ENCODE measurements at places on chromosomes 3 and 15.

- no peak for DNase-seq
Observed at GRCh38 chr3:121821421-121822199, 13.2 kb downstream of the IQCB1 start.

DNA sequence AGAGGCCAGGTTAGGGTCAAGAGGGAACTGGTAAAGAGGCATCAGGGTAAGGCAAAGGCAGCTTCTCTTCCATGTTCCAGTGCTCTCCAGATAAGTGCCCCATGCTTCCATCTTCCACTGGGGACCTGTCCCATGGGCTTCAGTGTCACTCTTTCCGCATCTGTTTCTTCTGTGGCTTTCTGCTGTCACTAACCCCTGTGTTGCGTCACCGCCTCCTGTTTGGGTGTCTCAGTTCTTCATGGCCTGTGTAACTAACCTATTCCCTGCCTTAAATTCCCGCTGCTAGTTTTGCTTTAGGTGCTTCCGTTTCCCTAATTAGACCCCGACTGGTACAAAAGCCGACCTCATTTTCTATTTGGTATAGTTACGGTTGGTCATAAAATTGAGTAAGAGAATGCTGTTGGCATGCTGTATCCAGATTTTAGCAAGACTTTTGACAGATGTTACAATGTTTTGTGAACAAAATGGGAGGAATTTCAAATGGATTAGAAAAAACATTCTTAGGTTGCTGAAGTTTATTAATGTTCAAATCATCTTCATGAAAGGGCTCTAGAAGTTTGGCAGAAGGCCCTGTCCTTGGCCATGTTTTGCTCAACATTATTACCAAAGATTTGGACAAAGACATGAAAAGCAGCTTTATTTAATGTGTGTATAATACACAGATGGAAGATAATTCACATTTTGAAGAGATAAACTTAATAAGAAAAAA, 245.3 kb downstream of the BBX start:
- DNase-seq, result no peak

DNA sequence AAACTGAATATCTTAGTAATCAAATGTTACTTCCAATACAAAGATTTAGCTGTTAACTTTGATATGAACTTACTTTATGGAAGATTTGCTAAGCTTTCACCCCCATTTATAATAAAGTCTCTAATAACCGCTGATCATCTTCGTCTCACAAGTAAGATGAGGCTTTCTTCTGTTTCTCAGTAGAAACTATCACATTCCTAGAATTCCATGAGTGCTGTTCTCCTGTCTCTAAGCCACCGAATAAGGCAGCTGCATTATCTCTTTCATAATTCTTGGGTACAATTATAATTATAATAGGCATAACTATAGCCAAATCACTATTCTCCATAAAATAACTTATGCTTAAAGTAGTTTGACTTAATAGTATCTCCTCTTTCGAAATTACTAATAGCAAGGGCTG, 18.3 kb upstream of the SETMAR start:
- no peak for DNase-seq

DNA sequence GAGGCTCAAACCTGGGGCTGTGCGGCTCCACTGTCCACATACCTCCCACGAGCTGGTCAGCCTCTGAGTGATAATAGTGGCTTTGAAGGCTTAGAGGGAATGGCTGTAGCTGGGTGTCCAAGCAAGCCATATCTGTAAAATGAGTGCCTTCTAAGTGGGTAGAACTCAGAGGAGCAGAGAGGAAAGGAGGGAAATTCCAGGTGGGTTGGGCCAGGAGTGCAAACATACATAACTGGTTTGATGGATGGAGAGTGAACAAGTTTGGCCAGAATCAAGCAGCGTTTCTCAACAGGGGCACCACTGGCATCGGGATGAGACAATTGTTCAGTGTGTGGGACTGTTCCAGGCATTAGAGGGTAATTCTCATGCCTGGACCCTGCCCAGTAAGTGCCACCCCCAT, 91.1 kb downstream of the ASB7 start:
- DNase-seq, result no peak

GRCh38 chr15:61188168-61188567, 40.9 kb downstream of the RORA start:
- no peak for DNase-seq

DNA sequence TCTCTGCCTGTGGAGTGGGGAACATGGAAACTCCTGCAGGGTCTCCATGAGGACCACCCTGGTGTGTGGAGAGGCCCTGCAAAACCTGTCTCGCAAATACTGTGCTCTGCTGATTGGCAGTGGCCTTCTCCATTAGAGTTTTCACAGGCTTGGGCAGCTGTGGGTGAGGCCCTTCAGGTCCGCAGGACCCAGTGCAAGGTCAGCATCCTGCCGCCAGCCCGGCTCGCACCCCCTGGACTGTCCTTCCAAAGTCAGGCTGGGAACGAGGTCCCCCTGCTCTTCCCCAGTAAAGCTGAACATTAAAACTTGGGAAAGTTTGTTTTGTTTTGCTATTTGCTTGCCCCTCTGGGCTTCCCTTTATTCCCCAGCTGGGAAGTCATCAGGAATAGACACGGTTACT, 85.0 kb upstream of the PLXNA1 start:
- DNase-seq, result no peak

DNA sequence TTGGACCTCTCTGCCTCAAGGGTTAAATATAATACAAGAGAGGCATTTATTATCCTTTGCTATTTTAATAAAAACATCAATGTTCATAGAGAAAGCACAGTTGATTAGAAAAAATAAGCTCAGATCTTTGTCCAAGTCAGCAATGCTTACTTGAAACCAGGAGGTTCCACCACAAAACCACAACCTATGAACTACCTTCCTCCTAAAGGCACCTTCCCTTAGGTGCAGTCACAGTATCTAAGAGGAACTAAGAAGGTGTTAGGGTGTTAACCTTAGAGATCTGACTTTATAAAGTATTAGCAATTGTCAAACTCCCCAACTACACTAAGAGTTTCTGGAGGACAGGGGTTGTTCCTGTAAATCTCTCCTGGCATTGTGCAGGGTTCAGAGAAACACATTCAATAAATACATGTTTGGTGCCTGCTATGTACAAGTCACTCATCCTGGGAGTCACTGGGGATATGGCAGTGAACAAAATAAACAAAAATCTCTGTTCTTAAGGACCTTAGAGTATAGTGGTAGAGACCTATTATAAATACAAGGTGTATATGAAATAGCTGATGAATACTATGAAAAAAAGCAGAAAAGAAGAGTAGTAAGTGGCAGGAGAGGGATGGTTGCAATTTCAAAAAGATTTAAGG, 208.6 kb downstream of the NFKBIZ start:
- DNase-seq, result no peak

GRCh38 chr15:90344662-90345061, 7.4 kb upstream of the ZNF774 start:
- DNase-seq, result no peak

DNA sequence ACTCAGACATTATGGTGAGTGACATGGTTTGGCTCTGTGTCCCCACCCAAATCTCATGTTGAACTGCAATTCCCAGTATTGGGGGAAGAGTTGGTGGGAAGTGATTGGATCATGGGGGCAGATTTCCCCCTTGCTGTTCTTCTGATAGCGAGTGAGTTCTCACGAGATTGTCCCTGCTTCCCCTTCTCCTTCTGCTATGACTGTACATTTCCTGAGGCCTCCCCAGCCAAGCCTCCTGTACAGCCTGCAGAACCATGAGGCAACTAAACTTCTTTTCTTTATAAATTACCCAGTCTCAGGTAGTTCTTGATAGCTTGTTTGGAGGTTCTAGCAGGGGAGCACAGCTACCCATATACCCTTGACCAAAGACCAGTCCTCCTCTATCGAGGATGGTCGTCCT, 45.9 kb downstream of the ADAM10 start:
- DNase-seq, result no peak

- no peak for DNase-seq
Observed at GRCh38 chr3:23383875-23384274, 180.7 kb downstream of the UBE2E2 start.

GRCh38 chr3:160870327-160870726, 114.3 kb downstream of the PPM1L start:
- DNase-seq, result no peak

GRCh38 chr3:171748064-171748924, 62.0 kb downstream of the PLD1 start:
- no peak for DNase-seq

GRCh38 chr3:45994419-45995235, 997 bp downstream of the FYCO1 start:
- DNase-seq, result no peak

GRCh38 chr3:61154457-61155198, 96.6 kb downstream of the FHIT start:
- DNase-seq, result no peak

DNA sequence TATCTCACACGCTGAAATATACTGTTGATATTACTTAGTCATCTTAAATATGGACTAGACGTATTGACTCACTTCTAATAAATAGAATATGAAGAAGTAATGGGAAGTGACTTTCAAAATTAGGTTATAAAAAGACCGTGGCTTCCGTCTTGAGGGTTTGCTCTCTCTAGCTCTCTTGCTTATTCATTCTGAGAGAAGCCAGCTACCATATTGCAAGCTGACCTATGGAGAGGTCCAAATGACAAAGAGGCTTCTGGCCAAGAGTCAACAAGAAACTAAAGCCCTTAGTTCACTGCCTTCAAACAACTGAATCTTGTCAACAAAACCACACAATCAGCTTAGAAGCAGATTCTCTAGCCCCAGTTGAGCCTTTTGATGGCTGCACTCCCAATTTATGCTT, 46.1 kb downstream of the SLC9C1 start:
- no peak for DNase-seq

DNA sequence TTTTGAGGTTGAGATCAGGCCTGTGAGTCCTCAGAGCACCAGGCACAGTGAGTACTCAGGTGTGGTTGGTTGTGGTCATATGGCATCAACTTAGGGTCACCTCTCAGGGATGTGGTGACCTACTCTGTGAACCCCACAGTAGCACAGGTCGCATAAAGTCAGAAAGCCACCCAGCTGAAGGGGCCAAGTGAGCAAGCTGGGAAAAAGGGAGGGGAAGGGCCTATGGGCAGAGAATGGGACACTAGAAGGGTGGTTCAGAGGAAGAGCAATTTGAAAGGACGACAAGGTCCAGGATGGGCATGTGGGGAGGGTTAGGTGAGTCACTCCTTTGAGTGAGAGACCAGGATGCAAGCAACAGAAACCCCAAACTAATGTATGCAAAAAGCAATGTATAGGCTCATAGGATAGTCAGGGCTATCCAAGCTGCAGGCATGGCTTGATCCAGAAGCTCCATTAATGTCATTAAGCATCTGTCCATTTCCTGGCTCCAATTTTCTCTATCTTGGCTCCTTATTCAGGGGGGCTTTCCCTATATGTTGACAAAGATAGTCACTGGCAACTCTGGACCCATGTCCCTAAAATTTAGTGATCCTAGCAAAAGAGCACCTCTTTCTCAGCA, 33.5 kb downstream of the HMCES start:
- DNase-seq, result no peak

DNA sequence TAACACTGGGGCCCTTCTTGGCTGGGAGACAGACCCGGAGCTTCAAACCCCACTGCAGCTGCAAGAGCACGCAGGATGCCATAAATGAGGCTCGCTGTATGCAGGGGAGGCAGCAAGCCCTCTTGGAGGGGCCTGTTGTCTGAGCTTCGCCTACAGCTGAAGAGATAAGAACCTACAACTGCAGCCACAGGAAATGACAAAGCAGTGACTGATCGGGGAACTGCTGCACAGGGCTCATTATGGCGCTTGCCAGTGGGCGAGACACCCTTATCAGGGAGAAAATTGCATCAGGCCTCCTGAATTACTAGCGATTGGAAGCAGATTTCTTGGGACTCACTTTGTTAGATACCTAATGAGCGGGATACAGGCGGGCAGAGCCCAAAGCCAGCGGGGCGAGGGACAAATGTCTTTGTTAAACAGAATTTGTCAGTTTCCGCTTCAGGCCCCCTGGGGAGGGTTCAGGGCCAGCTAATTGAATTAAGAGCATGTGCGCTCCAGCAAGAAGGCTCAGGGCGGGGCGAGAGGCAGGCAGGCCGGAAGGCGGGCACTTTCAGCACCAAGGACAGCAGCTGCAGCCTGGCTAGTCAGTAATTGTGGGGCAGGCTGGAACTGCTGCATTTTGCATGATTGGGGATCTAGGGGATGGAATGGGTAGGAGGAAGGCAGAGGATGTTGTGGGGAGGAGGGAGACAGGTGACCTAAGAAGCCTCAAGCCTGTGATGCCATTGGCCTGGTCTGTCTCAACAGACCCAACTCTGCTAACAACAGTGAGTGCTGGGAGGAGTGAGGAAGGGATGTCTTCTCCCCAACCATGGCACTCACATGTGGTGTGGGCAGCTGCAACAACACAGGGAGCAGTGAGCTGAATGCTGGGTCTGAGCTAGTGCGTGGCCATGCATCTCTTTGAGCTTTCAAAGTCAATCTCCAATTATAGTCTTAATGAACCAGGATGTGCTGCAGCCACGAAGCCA, 55.3 kb downstream of the CCDC33 start:
- peak; percentile 80 for DNase-seq

DNA sequence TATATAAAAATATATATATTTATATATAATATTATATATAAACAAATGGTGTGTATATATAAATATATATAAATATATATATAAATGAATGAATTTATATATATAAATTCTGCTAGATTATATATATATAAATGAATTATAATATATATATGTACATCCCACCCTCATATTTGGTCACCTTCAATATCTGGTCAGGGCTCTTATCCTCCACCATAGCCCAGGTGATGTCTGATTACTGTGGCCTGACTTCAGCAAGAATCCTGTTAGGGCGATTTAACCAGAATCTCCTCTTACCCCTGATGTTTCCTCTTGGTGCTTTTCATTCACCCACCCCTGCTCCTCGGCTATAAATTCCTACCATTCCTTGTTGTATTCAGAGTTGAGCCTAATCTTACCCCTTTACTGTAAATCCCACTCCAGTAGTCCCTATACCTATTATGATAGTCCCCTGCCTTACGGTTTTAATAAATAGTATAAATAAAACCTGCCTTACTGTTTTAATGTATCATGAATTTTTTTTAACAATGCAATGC, 439.6 kb downstream of the PLOD2 start:
- no peak for DNase-seq

DNA sequence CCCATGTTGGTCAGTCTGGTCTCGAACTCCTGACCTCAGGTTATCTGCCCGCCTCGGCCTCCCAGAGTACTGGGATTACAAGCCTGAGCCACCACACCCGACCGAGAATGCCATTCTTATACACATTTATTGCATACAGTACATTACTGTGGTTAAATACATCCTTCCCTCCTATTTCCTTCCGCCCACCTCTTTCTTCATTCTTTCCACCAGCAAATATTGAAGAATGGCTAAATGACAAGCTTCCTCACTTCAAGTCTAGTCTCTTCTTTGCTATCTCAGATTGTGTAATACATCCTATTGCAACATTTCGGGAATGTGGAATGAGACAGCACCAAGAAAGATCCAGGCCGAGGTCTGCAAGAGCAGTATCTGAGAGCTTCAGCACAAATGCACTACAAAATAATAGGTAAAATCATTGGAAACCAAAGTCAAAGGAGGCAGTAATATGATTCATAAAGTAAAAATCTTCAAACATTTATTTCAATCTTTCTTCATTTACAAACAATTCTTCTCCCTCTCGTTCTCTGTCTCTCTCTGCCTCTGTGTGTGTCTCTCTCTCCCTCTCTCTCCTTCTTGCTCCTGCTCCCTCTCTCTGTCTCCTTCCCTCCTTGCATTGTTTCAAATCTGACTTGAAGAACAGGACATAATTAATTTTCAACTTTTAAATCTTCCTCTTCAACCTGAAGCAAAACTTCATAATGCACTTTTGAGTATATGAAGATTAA, 94.7 kb upstream of the TGFBR2 start:
- DNase-seq, result peak; percentile 83

Measured in HS-27A (cell line).